ENCODE measurements at places on chromosomes 3 and 15.

GRCh38 chr3:177878192-177878591 is 658.0 kb upstream of the KCNMB2 start:
- no peak for DNase-seq

GRCh38 chr15:41416742-41417417 is at the start of gene RTF1:
Gene RTF1, plus strand, starts transcription at chr15:41417095. Its CDS starts 21 bp downstream, at chr15:41417116.
- DNase-seq = peak; percentile 87

GRCh38 chr3:113747283-113748046 is 630 bp downstream of the ATP6V1A start:
- peak; percentile 19 for DNase-seq

- DNase-seq = no peak
These were observed 55.7 kb downstream of the EPHB1 start for GRCh38 chr3:134850761-134851160.

DNA sequence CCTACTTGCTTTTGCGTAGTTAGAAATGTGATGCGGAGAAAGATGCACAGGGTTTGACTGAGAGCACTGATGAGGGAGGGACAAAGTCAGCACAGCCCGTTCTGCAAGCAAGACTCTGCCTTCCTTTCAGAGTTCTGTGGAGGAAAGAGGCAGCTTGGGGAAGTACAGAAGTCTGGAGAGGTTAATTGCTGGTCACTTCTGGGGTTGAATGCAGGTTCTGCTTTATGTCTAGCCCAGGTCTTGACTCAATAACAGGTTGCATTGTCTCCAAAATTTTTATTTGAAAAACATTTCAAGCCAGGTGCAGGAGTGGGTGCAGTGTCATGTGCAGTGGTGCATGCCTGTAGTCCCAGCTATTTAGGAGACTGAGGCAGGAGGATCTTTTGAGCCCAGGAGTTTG is 461.7 kb downstream of the NR2F2 start:
- no peak for DNase-seq

GRCh38 chr3:35601959-35602358 is 37.4 kb upstream of the ARPP21 start:
- no peak for DNase-seq

GRCh38 chr3:141972399-141972798 is 96.0 kb downstream of the ATP1B3 start:
- DNase-seq = no peak

DNA sequence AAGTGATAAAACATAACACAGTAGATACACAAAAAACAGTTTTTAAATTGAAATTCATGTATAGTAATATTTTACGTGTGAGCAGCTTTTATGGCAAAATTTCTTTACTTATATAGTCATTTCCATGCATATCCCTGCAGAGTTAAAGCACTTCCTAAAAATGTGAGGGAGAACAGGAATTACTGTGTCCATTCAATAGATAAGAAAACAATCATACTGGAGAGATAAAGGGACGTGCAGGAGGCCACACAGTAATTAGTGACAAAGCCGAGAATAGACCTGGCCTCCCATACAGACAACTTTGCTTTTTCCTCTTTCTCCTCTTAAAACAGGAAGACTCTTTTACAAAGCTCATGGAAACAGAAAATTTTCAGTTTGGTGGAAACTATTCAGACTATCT is 247.5 kb downstream of the CDIN1 start:
- DNase-seq = no peak

- no peak for DNase-seq
These were observed 22.9 kb downstream of the NBEAL2 start for GRCh38 chr3:47002171-47003055.

- DNase-seq = no peak
These were observed 35.5 kb upstream of the CACNA2D3 start for GRCh38 chr3:54086652-54087405.

DNA sequence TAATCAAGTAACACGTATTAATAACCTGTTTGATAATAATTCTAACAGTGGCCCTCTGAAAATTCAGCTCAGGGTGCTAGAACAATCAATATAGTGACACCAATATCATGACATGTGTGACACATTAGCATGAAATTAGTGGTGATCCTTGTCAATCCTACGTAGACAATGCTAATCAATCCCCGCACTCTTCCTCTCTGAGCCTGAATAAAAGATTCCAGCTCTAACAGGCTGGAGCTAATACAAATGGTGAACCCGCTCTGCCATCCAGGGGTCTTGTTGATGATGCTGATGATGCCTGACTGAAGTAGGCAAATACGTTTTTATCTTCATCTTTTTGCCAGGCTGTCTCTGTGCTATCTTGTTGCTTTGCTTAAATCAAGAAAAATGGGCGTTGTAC is 462.5 kb downstream of the MAGI1 start:
- no peak for DNase-seq

GRCh38 chr3:154227531-154227930 is 96.8 kb downstream of the DHX36 start:
- DNase-seq = no peak

DNA sequence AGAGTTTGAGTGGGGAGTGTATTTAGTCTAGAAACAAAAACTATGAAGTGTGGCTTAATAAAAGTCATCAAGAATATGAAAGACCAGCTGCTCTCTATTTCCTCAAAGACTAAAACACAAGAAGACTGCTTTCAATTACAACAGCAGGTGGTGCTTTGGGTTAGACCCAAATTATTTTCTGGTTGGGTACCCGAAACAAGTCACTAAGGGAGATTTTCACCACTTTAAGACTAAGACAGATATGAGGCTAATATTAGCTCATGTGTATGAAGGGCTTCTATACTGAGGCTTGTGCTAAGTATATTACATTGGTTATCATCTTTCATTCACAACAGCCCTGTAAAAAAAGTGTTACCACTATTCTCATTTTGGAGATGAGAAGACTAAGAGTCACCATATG is 43.1 kb downstream of the COL8A1 start:
- DNase-seq = no peak

GRCh38 chr15:92528736-92529135 is 126.8 kb downstream of the FAM174B start:
- no peak for DNase-seq

- no peak for DNase-seq
These were observed 16.9 kb downstream of the TTBK2 start for GRCh38 chr15:42903388-42904324.

DNA sequence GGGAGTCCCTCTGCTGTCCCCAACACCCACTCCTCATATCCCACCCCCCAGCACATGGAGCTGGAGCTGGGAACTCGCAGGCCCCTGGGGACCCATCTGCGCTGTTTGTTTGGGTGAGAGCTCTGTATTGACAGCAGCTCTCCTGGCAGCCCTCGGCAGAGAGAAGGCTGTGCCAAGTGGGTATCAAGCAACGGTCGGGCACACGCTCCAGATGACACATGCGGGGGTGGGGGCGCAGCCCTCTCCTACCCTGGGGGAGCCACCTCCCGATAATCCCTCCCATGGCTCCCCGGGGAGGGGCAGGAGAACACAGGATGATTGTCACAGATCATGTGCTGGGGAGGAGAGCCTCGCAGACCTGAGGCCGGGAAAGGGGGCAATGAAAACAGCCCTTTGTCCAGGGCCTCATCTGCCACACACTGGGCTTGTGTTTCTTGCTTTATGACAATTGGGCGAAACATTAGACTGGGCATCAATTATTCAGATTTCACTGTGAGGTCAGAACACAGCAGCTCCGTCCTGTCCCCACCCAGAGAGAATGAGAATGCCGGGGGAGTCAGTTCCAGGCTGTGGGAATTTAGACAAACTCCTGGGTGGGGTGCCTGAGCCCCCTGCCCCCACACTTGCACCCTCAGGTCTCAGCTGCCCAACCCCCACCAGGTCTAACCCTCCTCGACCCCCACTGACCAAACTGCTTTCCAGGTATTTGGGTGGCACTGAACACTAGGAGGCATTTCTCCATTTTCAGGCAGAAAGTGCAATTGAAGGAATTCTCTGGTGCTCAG is 46.4 kb upstream of the KLF13 start:
- DNase-seq = no peak

DNA sequence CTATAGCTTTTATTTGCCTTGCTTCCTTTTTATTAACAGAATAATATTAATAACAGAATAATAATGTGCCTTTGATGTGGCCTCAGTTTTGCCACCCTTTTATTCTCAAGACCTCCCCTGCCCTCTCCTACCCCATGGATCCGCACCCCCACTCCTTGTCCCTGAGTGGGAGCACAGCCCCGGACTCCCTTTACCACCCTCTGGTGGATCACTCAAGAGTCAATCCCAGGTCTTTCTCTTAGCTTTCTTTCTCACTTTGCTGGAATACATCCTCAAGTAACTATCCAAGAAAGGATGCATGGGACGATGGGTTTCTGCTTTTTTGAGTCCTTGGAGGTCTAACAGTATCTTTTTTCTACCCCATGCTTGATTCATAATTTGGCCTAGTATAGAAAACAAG is 63.4 kb downstream of the KLF13 start:
- DNase-seq = no peak

- no peak for DNase-seq
These were observed 55.4 kb upstream of the SEC13 start for GRCh38 chr3:10376353-10376752.

GRCh38 chr15:35376707-35377106 is 169.3 kb downstream of the DPH6 start:
- DNase-seq = no peak

- no peak for DNase-seq
These were observed 19.2 kb upstream of the GSK3B start for GRCh38 chr3:120113128-120114116.

DNA sequence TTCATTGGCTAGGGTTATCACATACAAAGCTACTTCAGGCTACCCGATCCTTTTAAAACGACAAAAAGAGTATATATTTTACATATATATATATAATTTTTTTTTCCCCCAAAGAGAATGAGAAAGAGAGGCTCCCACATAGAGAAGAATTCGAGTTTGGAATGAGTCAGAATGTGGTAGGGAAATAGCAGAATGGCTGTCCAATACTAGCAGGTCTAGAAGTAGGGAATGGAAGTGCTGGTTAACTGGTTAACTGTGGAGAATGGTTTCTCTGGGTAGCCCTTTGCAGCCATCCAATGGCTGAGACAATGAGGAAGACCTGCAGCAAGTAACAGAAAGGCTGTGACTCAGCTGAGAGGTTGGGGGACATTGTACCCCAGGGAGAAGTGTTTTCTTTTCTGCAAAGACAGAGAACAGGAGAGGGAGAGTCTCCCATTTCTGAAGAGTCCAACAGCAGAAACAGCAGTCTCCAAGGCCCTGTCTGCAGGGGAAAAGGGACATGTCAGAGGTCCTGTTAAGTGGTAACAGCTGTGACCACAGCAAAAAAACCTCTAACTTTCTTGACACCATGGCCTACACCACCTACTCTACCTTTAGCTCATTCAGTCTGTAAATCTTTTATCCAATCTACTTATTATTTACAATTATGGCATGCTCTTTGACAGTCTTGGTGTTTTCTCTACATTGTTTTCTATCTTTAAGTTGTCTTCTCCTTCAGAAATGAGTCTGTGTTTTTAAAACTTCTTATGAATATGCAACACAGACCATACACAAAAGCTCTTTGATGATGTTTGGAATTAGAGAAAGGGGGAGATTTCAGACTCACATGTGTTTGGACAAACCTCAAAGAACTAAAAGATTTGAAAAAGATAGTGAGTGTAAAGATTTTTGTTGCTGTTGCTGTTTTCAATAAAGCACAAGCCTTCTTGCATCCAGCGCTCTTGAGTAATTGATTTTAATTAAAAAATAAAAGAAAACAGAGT is 116.1 kb upstream of the SLC7A14 start:
- DNase-seq = no peak
